ENCODE measurements at places on chromosomes 16 and 17. TPM values are rescaled to one million over a fixed set of nuclear protein-coding genes. Genes with fewer than 3 reads are reported as not detected.

MYH1 gene
- polyA plus RNA-seq = 0.10 TPM

- no peaks in the 10 kb centered on the region for H3K36me3 ChIP-seq
- no peak overlapping the region for H3K27ac ChIP-seq
- H3K4me3 ChIP-seq = no peak overlapping the region
- DNase-seq = no peak
- no peaks in the 10 kb centered on the region for H3K4me1 ChIP-seq
- H3K27me3 ChIP-seq = no peaks in the 10 kb centered on the region
Observed at GRCh38 chr17:9284884-9285283, 263.6 kb downstream of the NTN1 start.

- no peak overlapping the region for H3K4me3 ChIP-seq
- no peaks in the 10 kb centered on the region for H3K4me1 ChIP-seq
- H3K27ac ChIP-seq = no peak overlapping the region
- DNase-seq = no peak
Observed at GRCh38 chr16:47311738-47312505, 148.9 kb downstream of the ITFG1 start.

- H3K36me3 ChIP-seq = no peaks in the 10 kb centered on the region
- DNase-seq = no peak
- H3K4me3 ChIP-seq = no peak overlapping the region
Observed at GRCh38 chr17:66724581-66725341, 110.2 kb upstream of the CACNG5 start.

DNA sequence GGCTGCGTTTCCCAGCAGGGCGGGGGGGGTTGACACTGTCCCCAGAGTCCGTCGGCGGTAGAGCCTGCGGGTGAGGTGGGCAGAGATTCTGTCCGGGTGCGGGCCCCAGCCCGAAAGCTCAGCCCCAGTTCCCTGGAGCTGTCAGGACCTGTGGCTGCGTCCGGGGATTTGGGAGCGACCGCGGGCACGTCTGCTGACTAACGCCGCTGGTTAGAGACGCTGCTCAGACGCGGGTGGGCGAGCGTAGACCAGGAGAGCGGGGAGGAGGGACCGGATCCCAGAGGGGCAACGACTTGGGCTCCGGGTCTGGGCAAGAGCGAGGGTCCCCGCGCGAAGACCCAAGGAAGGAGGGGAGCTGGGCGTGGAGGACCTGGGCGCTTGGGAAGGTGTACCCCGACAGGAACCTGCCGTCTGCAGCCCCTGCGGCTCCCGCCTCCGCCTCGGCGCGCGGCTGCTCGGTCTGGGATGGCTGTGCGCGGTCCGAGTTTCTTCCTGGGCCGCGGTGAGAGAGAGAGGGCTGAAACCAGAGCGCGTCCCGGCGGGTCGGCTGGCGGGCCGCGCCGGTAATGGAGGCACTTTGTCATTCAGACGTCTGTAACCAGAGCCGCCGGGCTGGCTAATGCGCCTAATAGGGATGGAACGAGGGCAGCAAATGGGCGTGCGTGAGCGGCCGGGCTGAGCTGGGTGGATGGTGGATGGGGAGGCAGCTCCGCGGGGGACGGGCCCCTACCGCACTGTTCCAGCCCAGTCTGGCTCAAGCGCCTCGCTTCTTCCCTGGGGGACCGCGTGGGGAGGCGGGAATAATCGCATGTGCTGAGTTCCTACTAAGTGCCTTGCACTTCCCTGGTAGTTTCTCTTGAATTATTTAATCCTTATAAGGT is 2.3 kb downstream of the NGFR start:
- no peak overlapping the region for H3K4me3 ChIP-seq
- no peaks in the 10 kb centered on the region for H3K27me3 ChIP-seq
- no peak overlapping the region for H3K27ac ChIP-seq
- H3K36me3 ChIP-seq = no peaks in the 10 kb centered on the region
- H3K4me1 ChIP-seq = no peaks in the 10 kb centered on the region

DNA sequence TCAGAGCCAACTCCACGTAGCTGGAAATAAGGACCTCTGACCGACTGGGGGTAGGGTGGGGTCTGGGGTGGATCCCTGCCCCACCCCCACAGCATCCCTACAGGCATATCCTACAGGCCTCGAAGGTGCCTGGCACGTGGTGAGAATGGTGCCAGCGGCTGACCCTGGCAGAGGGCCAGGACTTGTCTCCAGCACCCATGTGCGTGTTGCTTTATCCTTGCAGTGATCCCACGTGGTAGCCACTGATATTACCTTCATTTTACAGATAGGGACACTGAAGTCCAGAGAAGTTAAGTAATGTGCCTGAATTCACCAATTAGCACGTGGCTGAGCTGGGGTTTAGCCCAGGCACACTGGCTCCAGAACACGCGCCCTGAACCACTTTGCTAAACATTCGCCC is 8.3 kb downstream of the ITGAD start:
- H3K4me3 ChIP-seq = no peak overlapping the region
- H3K36me3 ChIP-seq = no peaks in the 10 kb centered on the region
- no peaks in the 10 kb centered on the region for H3K4me1 ChIP-seq
- no peak for DNase-seq
- H3K27ac ChIP-seq = no peak overlapping the region
- H3K27me3 ChIP-seq = no peaks in the 10 kb centered on the region

MSL1 gene
- polyA plus RNA-seq = 21.2 TPM

FBXO39 gene
- polyA plus RNA-seq = 0.26 TPM

Measured in aorta (tissue), 5 donors.